Stimulated activated CD4-positive, alpha-beta T cell treated with anti-CD3 and anti-CD28 coated beads, Interleukin-1b, Interleukin-23, amount 100 ng/mL, for 4 hours (primary cell): ENCODE measurements at places on chromosomes 7 and 10.

- no peak for DNase-seq
These were observed 240.8 kb downstream of the ARHGAP12 start for GRCh38 chr10:31687663-31688482.

DNA sequence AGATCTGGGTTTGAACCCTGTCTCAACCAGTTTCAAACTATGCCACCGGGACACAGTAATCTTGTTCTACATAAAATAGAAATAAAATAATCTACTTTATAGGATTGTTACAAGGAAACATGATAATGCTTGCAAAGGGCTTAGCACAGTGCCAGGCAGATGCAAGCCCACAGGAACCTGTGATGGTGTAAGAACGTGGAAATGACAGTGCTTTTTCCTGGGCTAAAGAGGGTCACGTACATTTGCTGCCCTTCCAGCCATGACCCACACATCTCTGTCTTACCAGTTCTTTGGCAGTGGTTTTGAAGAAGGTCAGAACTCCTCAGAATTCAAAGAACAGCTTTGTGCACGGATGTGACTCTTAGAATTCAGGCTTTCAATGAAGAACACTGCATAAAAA lies 282.9 kb downstream of the CSTF2T start:
- DNase-seq: no peak

DNA sequence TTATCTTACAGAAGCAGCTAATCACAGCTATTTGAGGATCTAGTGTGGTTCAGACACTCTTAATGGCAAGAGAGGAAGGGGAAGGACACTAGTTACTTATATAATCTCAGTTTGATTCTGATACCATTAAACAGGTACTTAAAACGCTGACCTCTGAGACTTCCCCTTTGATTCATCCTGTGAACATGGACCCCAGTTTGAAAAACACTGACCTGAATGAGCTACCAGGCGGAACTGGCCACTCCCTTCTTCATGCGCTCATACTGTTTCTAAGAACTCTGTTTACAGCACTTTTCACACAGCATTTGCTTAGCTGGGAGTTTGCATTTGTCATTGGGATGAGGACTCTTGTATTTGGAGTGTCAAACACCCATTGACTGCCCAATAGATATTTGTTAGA lies 45.7 kb downstream of the BEND7 start:
- DNase-seq: no peak

- no peak for DNase-seq
These were observed 56.8 kb downstream of the PPP1R3C start for GRCh38 chr10:91576096-91576545.

GRCh38 chr10:72306215-72306760 lies 32.6 kb downstream of the DDIT4 start:
- no peak for DNase-seq

DNA sequence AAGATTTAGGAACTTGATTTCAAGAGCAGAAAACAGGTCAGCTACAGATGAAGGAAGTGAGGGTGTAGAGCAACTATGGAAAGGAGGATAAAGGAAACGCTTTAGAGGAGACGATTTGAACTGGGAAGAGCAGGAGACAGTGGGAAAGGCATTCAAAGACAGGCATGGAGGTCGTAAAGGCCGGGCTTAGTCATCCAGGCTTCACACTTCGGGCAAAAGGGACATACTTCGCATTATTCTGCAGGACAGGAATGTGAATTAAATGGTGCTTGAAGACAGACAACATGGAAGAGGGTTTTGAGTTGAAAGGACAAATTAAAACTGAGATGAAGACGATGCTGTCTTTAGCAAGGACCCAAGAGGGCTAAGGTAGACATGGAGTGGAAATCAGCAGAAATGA lies 8.1 kb downstream of the FAM171A1 start:
- DNase-seq: no peak

- DNase-seq: no peak
These were observed 226.4 kb downstream of the MAGI2 start for GRCh38 chr7:79227044-79227443.

GRCh38 chr7:142478479-142479220 lies 220.8 kb upstream of the PRSS58 start:
- no peak for DNase-seq

DNA sequence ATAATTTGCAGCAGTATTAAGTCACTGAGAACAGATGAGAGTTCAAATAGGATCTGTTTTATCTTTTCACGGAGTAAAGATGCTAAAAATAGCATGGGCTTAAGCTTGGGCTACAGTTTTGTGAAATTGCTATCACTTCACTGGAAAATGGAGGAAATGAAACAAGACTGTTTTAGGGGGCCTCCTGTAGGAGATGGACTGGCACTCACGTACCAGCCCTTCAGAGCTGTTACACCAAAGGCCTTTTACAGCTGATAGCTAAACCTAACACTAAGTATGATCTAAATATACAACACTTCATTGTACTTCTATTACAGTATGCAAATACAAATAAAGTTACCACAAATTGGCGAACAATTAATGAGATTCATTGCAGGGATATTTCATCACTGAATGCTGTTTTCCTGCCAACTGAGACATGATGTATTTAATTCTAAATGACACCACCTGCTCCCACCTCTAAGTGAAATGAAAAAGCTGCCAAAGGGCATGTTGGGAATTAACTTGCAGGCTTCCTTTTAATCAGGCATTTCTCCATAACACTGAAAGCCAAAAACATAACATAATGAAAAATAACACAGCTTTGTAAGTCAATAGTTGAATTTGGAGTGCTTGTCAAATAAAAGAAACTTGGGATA lies 304.5 kb upstream of the LRRN3 start:
- no peak for DNase-seq

GRCh38 chr10:105770524-105771212 lies 1129.6 kb downstream of the SORCS3 start:
- DNase-seq: no peak

GRCh38 chr7:18386607-18387006 lies 108.9 kb upstream of the HDAC9 start:
- no peak for DNase-seq

DNA sequence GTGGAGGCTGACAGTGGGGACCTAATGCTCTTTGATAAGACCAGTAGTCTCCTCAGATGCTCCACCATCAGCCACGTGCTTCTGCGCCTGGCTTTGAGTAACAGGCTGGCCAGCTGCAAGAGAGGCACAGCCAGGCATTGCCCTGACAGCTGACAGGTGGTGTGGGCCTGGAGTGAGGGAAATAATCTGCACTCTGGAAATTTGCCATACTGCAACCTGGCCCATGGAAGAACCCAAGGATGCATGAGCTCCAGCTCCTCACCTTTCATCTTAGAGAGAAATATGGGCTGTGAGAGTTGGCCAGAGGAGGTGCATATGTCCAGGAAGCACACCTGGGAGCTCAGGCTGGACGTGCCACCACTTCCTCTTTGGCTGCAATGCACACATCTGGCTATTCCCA lies 118.9 kb downstream of the PLXDC2 start:
- DNase-seq: no peak

DNA sequence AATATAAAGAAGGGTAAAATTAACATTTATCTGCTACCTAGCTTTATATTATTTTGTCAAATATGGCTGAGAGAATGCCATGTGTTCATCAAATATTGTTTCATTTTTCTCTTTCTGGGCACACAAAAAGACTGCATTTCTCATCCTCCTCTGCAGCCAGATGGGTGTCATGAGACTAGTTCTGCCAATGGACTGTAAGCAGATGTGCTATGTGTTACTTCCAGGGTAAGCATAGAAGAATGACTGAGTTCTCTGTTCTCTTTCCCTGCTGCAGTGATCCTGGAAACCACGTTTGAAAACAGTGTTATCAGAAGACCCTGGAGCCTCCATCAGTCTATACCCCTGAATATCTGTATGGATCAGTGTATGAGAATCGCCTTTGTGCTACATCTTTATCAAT lies 24.1 kb upstream of the SLK start:
- DNase-seq: no peak

- DNase-seq: no peak
These were observed 167.6 kb downstream of the LRMDA start for GRCh38 chr10:75598998-75599397.

- no peak for DNase-seq
These were observed 683 bp downstream of the MACROH2A2 start for GRCh38 chr10:70053218-70053840.

DNA sequence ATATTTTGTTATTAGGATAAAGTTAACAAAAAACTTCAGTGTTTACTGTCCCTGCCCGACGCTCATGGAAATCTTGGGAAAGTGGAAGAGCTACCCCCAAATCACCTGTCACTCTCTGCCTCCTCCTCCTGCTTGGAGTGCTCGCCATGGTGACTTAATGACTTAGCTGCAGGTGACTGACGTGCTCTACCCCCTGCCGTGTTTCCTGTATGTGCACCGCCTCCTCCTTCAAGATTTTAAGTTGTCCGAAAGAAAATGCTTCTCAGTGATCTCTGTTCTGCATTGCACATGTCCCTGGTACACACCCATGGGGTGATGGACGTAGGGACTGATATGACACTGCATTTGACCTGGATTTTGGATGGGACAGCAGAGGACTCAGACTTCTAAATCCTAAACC lies 338.8 kb upstream of the SHH start:
- no peak for DNase-seq

GRCh38 chr10:129901389-129902006 lies 62.6 kb downstream of the EBF3 start:
- no peak for DNase-seq

DNA sequence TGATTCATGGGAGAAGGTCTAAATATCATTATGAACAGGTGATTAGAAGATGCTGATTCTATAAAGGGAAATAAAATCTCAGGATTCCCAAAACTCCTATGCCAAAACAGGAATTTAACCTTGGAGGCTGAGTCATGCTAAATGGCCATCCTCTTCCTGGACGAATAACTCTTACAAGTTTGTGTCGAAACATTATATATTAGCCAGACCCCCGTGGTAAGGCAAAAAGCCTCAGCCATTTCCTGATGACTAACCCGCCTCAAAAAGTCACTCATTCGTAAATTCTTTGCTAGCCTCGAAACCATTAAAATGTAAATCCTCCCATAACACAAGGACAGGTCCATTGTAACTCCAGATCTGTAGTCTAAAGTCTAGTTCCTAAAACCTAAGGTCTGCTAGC lies 32.0 kb downstream of the CUL2 start:
- no peak for DNase-seq

DNA sequence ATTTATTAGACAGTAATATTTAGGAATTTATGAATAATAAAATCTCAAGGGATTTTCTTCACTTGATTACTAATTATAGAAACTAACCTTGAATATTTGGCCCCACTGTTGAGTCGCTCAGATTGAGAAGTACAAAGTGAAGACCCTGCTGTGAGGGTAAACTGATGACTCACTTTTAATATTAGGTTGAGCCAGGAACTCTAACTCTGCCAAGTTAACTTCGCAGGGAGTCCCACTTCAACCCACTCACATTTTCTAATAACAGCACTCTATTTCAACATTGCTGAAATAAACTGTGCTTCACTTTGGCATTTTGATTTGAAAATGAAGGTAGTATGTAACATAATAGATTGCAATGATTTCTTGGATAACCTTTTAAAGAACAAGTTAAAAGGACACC lies 200.7 kb downstream of the POLR1F start:
- no peak for DNase-seq

DNA sequence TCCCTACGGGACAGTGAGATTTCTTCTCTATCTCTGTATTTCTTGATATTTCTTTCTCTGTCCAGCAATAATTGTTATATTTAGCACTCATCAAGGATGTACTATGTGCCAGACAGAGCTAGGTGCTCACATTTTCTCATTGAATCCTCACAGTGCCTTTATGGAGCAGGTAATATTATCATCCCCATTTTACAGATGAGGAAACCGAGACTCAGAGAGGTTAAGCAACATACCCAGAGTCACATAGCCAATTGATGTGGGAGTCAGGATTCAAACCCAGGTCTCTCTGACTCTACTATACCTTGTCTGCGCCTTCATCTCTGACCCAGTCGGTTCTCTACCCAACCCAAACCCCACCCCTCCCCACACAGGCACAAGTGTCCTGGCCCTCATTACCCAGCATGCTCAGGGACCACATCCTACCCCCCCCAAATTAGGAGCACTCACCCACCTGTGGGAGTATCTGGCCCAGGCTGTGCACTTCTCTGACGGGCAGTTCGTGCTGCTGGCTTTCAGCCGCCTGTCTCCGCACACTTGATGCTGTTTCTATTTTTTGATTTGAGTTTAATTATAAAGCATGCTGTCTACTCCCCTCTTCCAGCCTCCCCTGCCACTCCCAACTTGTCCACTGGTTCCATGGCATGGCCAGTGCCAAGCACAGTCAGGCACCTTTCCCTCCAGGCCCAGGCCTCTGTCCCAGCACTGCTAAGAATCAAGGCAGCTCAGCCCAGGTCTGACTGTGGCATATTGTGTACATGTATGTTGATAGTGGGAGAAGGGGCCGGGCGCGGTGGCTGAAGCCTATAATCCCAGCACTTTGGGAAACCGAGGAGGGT lies 9.8 kb upstream of the SAMD8 start:
- no peak for DNase-seq

GRCh38 chr10:78415111-78415510 lies 381.4 kb downstream of the RPS24 start:
- no peak for DNase-seq

GRCh38 chr10:8312781-8313180 lies 258.3 kb downstream of the GATA3 start:
- DNase-seq: no peak

GRCh38 chr10:112755446-112756234 lies 194.4 kb upstream of the TCF7L2 start:
- no peak for DNase-seq

- no peak for DNase-seq
These were observed 70.5 kb upstream of the AHR start for GRCh38 chr7:17227766-17228490.

DNA sequence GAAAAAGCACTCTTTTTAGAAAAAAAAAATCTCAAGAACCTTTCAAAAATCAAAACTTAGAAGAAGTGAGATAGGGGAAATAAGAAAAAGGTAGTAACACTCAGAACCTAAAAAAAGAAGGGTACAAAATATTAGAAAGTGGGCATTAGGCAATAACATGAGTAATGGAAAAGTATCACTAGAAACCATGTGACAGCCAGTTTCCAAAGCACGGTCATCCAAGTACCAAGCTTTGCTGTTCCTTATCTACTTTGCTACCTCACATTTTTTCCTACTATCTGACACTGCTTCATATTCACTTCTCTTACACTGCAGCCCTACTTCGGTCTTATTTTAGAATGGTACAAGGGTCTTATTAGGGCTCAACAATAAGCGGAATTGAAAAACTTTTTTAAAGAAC lies 30.3 kb downstream of the IMMP2L start:
- no peak for DNase-seq

GRCh38 chr10:17883621-17884020 lies 68.1 kb upstream of the SLC39A12 start:
- no peak for DNase-seq
